ENCODE measurements at places on chromosomes 3 and 15.

- DNase-seq, result no peak
These were observed 259.3 kb downstream of the ZBTB20 start for GRCh38 chr3:114887806-114888205.

DNA sequence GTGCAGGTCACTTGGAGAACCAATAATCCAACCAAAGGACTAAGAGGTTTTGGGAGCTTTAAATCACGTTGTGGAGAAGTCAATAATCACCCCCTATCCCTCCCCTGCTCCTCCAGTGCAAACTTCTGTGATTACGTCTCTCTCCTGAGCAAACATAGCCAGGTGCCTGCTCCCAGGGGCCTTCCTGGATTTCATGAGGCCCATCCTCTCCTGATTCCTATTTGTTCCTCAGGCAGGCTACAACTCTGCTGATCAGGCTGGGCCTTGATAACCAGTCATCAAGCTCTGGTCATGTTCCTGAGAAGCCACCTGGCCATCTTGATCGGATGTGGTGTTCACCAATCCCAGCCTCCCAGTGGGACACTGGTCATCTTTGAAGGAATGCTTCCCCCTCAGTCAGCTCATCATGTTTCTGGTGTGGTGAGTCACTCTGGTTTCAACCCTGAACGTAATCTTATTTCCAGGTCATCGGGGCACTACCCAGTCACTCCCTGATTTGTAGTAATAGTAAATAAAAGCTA, 2.9 kb upstream of the ZNF710 start:
- peak; percentile 40 for DNase-seq

- no peak for DNase-seq
These were observed 54.2 kb upstream of the ARHGEF3 start for GRCh38 chr3:56855856-56856512.

DNA sequence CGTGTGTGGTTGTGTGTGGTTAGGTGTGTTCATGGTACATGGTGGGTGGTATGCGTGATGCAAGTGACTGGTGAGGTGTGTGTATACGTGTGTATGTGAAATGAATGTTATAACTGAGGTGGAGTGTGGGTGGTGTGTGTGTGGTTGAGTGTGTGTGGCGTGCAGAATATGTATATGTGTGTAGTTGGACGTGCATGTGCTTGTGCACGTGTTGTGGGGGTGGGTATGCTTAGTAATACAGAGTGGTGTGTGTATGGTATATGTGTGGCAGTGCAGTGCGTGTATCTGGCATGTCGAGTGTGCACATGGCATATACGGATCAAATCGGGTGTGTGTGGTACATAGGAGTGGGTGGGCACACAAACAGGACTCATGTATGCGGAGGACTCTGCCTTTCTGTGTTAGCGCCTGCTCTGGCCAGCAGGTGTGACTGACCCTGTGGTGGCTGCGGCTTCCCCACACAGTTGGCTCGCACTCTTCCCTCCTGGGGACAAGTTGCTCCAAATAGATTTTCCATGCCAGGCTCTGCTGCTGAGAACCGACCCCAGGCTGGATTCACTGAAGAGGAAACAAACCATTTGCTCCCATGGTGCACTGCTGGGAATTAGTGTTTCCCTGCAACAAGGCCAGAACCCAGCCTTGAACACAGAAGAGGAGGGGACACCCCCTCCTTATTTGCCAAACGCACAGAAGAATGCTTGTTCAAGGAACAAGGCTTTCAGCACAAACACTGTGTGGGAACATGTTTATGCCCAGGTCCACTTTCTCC, 1.2 kb upstream of the C3orf70 start:
- DNase-seq, result no peak

DNA sequence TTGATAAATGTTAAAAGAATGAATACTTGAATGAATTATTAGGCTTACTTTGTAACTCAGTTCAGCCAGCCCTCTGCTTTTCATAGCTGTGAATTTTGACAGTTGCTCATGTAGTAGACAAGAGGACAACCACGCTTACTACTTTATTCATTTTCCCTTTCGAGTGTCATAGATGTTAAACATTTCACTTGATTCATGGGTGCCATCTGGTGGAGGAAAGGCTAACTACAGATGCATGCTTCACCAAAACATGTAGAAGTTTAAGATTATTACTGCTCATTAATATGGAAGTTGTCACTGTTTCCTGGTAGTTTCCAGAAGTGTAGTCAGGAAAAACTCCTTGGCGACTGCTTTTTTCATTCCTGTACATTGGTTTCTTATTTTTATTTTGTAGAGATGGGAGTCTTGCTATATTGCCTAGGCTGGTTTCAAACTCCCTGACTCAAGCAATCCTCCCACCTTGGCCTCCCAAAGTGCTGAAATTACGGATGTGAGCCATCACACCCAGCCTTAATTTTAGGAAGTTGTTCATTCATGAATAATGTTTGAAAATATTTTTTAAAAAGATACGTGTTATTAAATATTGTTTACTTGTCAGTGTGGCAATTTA, 163.2 kb downstream of the B3GALNT1 start:
- no peak for DNase-seq

DNA sequence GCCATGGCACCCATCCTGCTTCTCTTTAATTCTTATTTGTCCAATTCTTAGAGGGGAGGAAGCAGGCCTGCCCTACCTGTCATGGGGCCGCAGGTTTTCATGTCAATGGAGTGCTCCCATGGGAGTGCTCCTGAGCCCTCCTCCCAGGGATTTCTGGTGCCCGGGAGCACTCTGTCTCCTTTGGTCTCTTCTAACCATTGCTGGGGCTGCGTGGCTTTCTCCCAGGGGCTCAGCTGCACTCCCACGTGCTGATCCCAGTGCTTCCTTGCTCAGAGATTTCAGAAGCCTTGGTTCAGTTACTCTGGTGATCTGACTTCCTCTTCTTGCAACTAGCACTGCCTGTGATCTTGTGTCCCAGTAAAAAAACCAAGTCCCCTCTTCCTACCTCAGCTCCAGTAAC, 68.0 kb upstream of the ARL8B start:
- no peak for DNase-seq

DNA sequence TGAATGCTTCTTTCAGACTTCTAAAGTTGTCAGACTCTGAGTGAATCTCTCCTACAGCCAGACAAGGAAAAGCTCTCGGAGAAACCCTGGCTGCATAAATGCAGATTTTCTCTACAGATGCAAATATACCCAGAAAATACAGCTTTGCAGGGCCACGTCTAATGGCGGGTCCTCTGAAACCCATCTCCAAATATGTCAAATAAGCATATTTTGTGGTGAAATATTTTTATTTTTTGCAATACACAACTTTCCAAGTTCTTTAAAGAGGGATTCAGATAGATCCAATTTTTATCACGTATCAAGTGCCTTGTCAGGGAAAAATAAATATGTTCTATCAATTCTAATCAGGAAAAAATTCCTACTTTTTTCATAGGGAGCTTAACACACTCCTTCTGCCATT, 229.4 kb downstream of the SI start:
- no peak for DNase-seq

- DNase-seq, result no peak
These were observed 22.0 kb downstream of the COLQ start for GRCh38 chr3:15499536-15499935.

GRCh38 chr3:136741063-136741462, 11.1 kb downstream of the STAG1 start:
- no peak for DNase-seq

- DNase-seq, result no peak
These were observed 19.6 kb downstream of the HSPBAP1 start for GRCh38 chr3:122773944-122774509.

GRCh38 chr15:64267331-64267973, 88.5 kb downstream of the CSNK1G1 start:
- no peak for DNase-seq

DNA sequence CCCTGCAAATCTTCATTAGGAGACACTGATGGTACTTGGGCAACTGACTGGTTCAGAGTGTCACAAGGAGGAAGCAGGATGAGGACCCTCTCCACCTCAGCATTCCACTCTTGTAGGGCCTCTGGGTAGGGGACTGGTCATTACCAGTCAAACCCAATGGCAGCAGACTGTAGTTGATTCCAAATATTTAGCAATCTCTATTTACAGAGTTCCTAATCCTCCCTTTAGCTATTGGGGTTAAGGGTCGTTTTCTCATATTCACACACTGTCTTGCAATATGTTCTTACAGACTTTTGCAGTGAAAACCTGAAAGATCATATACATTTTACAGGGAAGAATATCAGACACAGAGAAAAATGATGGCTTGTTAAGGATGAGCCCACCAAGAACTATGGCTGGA, 397.7 kb downstream of the GAP43 start:
- DNase-seq, result no peak

GRCh38 chr3:55795296-55795695, 308.2 kb upstream of the WNT5A start:
- no peak for DNase-seq

GRCh38 chr3:117355566-117355965, 646.0 kb downstream of the TUSC7 start:
- DNase-seq, result no peak

GRCh38 chr3:115211810-115212492, 64.9 kb upstream of the ZBTB20 start:
- no peak for DNase-seq

- DNase-seq, result no peak
These were observed 1.1 kb upstream of the CSRNP1 start for GRCh38 chr3:39154280-39155021.

- no peak for DNase-seq
These were observed 101.6 kb downstream of the ZPLD1 start for GRCh38 chr3:102536456-102536855.

DNA sequence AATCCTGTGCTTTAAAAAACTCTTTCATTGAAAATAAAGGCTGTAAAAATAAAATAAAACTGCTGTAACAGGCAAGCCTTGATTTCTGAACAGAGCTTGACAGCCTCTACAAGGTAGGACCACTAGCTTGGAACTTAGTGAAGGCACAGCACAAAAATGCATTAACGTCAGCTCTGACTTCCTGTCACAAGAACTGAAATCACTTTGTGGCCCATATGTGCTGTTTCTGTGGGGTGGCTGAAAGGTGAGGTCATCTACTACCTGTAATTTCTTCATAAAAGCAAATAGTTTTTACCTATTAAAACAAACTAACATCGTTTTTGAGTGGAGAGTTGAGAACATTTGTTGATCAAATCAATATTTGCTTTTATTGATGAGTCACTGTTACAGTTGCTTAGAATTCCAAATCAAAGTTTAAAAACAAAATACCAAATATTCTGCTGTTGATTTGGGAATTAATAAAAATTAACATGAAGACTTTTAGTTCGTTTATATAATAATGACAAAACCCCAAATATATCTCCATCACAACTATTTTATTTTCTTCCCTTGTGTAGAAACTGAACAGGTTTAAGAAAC, 1034.1 kb downstream of the MCTP2 start:
- DNase-seq, result no peak

DNA sequence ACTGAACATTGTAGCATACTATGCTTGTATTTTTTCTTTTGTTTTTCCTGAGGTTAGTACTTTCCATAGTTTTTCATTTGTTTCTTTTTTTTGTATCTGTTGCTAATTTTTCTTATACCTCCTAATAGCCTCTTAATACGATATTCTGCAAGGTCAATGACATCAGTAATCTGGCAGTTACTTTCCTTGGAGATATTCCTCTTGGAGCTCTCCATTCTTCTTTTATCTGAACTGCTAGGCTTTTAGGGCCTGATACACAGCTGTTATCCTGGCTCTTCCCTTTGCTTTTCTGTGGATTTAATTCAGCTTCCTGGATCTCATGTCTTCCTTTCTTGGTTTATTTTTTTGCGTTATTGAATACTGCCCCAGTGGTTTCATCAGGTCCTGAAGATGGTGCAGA, 12.9 kb downstream of the ALPK3 start:
- DNase-seq, result no peak

GRCh38 chr3:149174901-149175300, 45.5 kb downstream of the HPS3 start:
- no peak for DNase-seq

- DNase-seq, result no peak
These were observed 43.8 kb downstream of the FRMD4B start for GRCh38 chr3:69342074-69342473.

DNA sequence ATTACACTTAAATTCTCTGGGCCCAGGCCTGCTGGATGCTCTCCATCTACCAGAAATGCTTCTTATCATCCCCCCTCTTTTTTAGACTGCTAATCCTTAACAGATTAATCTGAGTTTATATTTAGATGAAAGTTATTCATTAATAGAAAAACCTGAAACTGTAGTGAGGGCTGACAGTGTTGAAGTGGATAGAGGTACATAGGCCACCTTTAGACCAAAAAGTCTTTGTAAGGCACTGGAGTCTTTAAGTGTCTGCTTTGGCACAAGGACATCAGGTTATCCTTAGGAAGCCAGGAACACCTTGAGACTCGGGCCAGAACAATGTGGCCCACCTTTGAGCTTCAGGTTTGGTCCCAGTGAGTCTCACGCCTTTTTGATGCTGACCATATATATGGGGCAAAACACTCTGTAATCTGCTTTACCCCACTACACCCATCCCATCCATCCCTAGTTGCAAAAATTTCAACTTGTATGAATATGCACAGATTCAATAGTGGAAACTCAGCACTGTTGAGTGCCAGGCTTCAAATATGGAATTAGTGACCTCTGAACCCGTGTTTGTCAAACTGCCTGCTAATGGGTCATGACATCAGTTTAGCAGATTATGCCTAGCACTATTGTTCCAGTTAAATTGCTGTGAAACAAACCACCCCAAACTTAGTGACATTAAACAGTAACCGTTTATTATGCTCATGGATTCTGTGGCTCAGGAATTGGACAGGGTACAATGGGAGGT, 44.0 kb downstream of the PDE8A start:
- DNase-seq, result no peak

- no peak for DNase-seq
These were observed 296.0 kb upstream of the COL8A1 start for GRCh38 chr3:99342383-99342782.

DNA sequence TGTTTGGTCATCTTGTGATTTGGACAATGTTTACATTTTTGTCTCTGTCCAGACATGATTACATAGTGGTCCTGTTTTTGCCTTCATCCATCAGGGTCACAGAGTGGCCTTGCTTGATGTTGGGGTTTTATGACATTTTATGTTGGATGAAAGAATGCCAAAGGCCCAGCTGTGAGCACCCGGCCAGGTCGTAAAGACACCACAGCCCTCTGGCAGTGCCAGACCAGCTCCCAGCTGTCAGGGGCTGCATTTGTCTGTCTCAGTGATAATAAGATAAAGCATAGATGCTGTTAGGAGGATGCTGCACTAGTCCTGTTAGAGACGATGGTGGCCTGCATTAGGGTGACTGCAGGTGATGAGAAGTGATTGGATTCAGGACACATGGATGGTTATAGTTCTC, 117.5 kb downstream of the FAM174B start:
- no peak for DNase-seq

- DNase-seq, result no peak
These were observed 44.5 kb upstream of the KIF23 start for GRCh38 chr15:69369631-69370030.

GRCh38 chr3:24435584-24435983, 59.1 kb downstream of the THRB start:
- no peak for DNase-seq

DNA sequence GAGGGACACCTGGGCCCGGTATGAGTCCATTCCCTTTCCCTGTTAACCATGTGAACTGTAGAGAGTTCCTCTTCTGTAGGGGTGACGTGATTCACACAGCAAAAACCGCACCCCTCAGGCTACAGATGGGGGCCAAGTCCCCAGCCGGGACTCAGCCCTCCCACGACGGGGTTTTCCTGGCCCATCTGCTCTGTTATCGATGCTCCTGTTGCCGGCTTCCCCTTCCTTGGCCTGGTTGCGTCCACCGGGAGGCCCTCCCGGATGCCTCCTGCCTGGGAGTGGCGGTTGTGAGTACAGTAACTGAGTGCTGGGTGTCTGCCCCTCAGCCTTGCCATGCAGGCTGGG, 817 bp upstream of the PLXNA1 start:
- DNase-seq, result no peak

- DNase-seq, result no peak
These were observed 23.0 kb upstream of the ARPP21 start for GRCh38 chr3:35616346-35616745.

GRCh38 chr15:34370129-34370528, 3.1 kb upstream of the LPCAT4 start:
- DNase-seq, result no peak
